ENCODE measurements at places on chromosomes 6 and 20. TPM values are rescaled to one million over a fixed set of nuclear protein-coding genes. Genes with fewer than 3 reads are reported as not detected.

Gene QKI
- 228 TPM for total RNA-seq

GRCh38 chr20:38095017-38095686 lies 61.6 kb downstream of the RPRD1B start:
- no peak for ATAC-seq

DNA sequence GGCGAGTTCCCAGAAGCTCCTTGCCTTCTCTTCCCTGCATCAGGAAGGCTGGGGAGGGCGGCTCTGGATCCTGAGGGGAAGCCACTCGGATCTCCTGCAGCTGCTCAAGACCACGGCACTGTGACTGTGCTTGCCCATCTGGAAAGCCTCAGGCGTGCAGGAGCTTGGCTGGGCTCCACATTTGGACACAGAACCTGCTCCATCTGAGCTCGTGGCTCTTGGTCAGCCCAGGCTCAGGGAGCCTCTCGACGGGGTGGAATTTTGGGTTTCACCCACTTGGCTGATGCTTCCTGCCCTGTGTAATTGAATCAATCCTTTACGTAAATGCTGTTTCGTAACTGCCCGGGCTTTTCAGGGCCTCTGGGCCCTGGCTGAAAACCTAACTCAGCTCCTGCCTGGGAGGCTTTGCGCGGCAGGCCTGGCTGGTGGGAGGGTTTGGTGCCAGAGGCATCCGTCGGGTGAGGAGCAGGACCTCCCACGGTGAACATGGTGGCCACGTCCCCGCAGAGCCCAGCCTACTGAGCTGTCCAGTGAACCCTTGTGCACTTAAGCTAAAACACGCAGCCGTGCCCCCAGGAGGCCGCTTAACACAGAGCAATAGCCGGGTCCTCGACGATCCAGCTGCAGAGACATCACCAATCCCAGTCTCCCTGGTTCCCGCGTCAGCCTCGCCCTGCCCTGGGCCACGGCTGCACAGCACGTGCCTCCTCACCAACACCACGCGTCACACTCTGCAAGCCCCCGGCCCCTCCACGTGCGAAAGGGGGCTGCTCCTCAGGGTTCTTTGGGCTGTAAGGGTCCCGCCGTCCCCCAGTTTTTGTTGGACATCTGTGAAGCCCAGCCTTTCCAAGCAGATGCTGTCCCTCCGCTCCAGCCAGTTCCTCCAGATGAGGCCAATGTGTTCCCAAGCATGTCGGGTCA lies 241.0 kb downstream of the DLL1 start:
- ATAC-seq, result peak; percentile 94

- no peak for ATAC-seq
Measured at GRCh38 chr6:21611485-21611884, 17.9 kb downstream of the SOX4 start.

- no peak for ATAC-seq
Measured at GRCh38 chr6:18741741-18742140, 354.6 kb downstream of the RNF144B start.

Gene EMILIN3
- 3.6 TPM for total RNA-seq

DNA sequence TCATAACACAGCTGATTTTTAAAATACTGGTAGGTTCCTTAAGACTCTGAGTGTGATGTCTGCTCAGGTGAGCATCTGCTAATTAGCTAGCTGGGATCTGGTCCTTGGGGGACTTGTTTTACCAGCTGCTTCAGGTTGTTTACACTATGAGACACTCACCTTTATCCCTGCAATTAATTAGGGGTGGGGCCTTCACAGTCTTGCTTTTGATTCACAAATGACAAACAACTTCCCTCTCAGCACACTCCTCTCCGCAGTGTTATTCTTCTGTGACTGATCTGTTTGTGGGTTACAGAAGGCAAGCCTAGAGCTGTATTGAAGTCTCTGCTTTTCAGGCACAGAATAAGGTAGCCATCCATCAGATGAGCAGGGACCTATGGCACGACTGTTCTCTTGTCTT lies 62.0 kb upstream of the CD83 start:
- ATAC-seq, result no peak

GRCh38 chr6:125201961-125202729 lies 48.6 kb downstream of the TPD52L1 start:
- no peak for ATAC-seq

- ATAC-seq, result no peak
Measured at GRCh38 chr6:169513478-169514193, 188.2 kb downstream of the WDR27 start.

Gene SLC17A2
- total RNA-seq, result not detected
